Activated CD4-positive, alpha-beta T cell treated with anti-CD3 and anti-CD28 coated beads, Interleukin-2, Interleukin-6, amounts not matched to agents 100 ng/mL and 50 ng/mL, durations not matched to agents 16 hours and 8 hours (primary cell): ENCODE measurements at places on chromosomes 6 and 20.
A peak's percentile ranks its signal among the peaks of the same experiment; 100 is the strongest.

DNA sequence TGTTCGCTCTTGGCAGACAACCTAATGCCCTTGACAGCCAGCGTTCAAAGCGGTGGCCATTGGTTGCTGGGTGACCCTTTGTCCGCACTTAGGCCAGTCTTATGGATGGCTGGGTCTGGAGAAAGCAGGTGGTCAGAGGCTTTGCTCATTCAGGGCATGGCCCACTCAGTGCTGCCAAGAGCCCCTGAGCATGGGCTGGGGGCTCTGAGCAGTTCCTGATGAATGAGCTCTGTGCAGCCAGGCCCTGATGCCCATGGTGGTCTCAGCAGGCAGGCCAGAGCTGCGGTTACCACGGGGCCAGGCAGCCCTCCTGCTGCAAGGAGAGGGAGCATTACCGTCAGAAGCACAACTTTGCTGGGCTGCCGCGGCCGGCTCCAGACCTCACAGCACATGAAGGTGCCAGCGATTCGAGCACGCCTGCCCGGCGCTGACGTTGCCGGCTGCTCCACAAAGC, 36.3 kb downstream of the CDH4 start:
- no peak for DNase-seq

DNA sequence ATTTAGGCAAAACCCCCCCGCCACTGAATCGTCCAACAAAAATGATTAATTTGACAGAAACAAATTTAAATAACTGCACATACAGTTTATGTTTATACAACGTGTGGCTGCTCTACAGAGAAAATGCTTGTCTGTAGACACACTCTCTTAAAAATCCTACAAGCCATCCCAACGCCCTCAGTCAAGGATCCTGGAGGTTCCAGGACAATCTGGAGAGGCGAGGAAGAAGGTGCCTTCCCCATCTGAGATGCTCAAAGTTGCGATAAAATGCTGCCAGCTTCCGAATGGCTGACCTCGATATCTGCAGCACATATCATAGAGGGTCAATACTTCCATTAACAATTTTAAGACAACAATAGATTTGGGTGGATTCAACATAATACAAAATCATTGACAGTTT, 25.3 kb downstream of the ZNF217 start:
- DNase-seq = no peak

DNA sequence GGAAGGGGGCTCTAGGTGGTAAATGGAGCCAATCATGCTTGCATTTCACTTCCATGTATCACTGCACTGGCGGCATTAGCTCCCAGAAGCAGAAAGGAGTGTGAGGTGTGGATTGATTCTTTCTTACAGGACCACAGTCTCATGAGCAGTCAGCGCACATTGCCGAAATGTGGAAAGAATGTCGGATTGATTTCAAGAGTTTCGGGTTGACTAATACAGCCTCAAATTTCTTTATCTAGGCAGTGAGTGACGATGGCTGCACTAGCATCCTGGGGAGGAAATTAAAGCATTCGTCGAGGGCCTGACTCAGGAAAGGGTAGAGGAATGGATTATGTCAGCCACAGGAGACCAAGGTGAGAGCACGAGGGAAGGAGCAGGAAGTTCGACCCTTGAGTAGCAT, 222.8 kb upstream of the CDYL start:
- peak; percentile 73 for DNase-seq

GRCh38 chr6:108156938-108157233, 8.9 kb upstream of the NR2E1 start:
- DNase-seq = no peak

GRCh38 chr20:35502352-35502751, 27.1 kb downstream of the C20orf173 start:
- no peak for DNase-seq

- DNase-seq = no peak
Measured at GRCh38 chr6:166305562-166306117, 2.6 kb downstream of the PRR18 start.

- DNase-seq = no peak
Measured at GRCh38 chr20:2314759-2315439, 19.1 kb downstream of the TGM3 start.

- no peak for DNase-seq
Measured at GRCh38 chr6:111220383-111221031, 133.2 kb downstream of the SLC16A10 start.

DNA sequence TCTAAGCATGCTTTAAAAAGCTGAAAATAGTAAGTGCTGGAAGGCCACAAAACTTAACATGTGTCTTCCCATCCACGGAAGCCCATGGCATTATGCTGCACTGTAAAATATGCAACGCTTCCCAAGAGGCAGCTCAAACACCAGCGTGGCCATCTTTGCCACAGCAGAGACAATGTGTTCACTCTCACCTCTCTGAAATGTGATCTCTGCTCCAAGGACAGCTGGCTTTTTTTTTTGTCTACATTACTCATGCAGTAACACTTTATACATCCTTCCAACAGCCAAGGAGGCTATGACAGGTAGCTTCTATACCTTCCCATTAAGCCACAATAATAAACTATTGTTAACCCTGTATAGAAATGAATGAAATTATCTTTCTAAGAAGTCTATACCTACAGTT, 49.2 kb downstream of the BLOC1S5 start:
- DNase-seq = no peak

- DNase-seq = no peak
Measured at GRCh38 chr6:65545920-65546319, 161.1 kb downstream of the EYS start.

GRCh38 chr6:118980063-118980462, 45.1 kb upstream of the MCM9 start:
- DNase-seq = no peak

DNA sequence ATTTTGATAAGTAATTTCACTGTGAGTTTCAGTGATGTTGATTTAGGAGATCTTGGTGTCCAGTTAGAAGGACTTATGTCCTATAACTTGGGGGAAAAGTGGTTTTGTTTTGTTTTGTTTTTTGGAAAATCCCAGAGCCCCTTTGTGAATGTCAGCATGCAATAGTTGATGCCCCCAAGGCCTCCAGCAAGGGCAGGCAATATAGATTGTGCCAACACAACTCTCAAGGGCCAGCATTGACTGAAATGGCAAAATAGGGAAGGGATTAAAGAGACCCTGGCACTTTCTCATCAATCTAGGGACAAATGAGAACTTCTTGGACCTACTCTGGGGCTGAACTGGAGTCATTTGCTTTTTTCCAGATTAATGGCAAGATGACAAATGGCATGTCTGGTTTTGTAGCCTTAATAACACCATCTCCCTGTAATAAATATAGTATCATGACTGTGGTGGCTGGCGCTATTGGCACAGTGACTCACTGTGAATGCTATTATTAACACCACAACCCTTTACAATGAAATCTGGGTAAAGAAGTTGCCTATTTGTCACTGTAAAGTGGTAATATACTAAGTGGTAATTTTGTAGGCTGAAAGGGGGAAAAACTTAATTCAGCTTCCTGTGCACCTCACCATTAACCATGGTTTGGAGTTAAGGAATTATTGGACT, 51.8 kb downstream of the ABRACL start:
- no peak for DNase-seq

- DNase-seq = no peak
Measured at GRCh38 chr6:135994857-135995544, 143.5 kb downstream of the PDE7B start.

DNA sequence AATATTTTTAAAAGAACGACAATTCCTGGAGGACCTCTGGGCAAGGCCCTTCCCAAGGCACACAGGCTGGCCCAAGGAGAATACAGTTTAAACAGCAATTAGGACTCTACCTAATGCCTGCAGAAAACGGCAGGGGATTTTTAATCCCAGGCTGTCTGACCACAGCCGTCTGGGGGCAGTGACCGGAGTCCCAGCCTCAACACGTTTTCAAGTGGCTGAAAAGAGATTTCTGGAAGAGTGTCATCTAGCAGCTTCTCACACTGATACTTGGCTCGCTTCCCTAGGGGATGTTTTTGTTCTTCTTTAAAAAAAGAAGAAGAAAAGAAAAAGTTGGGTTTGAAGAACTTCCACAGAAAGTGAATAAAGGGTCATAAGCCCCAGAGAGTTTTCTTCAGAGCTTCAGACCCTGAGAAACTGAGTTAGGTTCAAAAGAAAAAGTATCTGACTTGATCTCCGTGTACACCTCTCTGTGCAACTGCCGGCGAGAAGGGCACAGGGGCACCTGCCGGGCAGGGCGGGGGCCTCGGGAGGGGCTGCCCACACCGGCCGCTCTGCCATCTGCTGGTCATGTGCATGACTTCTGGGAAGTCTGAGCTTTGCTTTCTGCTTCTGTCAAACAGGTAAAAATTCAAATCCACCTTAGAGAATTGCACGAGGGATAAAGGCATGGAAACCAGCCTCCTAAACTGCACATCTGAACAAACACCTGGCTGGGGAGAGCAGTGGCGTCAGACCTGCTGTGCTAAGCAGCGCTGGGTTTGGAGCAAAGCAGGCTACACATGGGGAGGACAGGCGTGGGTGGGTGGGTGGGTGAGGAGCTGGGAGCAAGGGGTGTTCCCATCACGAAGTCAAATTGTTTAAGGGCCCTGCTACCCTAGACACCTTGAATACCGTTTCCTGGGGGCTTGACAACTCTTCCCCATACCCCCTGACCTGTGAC, 33.0 kb downstream of the RRBP1 start:
- peak; percentile 27 for DNase-seq

DNA sequence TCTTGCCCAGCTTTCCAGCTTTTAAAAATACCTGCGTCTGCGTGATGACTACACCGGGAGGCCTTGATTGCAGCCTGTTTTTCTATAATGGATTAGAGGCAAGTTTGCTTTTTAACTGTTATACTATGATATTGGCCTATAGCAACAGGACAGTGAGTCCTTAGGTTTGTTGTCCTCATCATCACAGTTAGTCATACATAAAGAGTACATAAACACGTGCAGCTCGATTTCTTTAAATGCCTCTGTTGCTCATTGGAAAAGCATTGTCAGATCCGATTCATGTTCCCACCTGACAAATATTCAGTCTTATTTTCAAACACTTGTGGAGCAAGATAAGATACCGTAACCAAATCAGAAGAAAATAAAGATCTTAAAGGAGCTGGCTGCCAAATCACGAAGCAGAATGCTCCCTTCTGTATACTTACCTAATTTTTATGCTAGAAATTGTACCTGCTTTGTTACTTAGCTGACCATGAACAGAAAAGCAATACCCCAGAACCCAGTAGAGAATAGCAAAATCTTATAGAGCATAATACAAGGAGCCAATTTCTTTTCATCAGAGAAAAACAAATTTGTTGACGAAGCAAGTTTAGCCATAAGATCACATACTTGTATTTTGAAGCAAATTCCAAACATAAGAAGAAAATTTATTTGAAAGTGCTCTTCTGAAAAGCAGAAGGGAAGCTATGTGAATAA, 100.4 kb downstream of the TMEM200A start:
- DNase-seq = no peak

- no peak for DNase-seq
Measured at GRCh38 chr6:156599366-156599765, 177.8 kb upstream of the ARID1B start.

- no peak for DNase-seq
Measured at GRCh38 chr20:51446230-51446629, 96.3 kb downstream of the NFATC2 start.

DNA sequence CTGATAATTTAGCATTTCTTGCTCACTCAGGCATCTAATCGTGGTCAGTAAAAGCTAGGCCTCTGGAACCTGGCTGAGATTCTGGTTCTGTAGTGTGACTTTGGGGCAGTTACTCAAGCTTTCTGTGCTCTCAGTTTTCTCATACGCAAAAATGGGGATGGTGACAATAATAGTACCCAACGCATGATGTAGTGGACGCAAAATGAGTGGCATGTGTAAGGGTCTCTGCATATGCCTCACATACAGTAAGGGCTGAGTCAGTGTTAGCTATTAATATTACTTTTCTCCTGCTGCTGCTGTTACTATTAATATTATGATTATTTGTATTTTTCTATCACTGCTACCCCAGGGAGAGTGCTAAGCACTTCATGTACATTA, 686 bp downstream of the GINS1 start:
- peak; percentile 12 for DNase-seq

- DNase-seq = no peak
Measured at GRCh38 chr6:167211881-167212712, 54.3 kb upstream of the GPR31 start.
